NCI-H510A treated with DMSO at 0.1 percent for 48 hours (cell line): ENCODE measurements at places on chromosomes 1 and 21.

DNA sequence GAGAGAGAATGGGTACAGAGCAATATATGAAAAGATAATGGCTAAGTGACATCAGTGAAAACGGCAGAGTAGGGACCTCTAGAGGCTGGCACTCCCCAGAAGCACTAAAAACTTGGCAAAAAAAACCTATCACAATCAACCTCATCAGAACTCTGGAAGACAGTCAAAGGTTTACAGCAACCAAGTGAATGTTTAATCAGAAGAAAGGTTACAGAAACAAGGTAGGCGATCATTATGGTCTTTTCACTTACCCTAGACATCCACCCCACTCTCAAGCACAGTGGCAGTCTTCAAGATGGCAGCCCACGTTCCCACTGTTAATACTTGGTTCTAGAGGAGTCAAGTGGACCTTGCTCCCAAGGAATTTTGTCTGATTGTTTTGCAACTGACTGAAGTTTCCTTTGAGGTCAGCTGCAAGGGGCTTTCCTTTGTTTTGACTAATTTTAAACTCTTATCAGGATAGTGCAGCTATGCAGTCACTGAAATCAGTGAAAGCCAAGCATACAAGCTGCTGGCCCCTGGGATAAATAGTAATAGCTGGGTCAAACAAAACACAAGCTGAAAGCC lies 7.2 kb downstream of the KIFAP3 start:
- no peak for DNase-seq

DNA sequence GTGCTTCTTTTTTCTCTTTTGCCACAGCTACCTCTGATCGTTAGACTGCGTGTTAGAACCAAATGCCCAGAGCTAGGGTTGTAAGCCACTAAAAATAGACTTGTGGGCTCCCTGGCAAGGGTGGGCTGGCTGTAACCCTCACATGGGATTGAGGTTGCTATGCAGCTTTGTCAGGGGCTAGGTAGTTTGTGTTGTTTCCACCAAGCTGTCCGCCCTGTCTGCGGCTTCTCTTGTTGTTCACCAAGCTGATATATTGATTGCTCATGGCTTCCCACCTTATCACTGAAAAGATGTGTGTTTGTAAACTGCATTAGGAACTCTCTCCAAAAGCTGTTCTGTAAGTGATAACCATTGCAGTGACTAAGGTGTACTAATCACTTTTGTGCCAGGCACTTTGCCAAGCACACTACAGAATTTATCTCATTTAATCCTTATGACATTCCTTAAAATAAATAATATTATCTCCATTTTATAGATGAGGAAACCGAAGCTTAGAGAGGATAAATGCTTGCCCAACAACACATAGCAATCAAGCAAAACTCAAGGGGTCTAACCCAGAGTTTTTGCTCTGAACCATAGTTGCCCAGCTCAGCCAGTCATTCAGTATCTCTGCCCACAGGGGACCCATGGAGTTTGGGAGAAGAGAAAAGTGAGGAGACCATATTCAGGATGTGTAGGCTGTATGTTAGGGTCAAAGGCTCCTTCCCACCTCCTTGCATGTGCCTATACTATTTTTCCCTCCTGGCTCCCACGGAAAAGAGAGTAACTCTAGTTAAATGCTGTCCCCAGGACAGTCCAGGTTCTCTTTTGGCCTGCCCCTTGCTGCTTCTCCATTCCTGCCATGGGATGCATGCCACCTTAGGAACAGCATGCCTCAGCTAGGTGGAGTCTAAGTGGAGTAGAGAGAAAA lies 42.2 kb upstream of the TARBP1 start:
- DNase-seq: no peak

DNA sequence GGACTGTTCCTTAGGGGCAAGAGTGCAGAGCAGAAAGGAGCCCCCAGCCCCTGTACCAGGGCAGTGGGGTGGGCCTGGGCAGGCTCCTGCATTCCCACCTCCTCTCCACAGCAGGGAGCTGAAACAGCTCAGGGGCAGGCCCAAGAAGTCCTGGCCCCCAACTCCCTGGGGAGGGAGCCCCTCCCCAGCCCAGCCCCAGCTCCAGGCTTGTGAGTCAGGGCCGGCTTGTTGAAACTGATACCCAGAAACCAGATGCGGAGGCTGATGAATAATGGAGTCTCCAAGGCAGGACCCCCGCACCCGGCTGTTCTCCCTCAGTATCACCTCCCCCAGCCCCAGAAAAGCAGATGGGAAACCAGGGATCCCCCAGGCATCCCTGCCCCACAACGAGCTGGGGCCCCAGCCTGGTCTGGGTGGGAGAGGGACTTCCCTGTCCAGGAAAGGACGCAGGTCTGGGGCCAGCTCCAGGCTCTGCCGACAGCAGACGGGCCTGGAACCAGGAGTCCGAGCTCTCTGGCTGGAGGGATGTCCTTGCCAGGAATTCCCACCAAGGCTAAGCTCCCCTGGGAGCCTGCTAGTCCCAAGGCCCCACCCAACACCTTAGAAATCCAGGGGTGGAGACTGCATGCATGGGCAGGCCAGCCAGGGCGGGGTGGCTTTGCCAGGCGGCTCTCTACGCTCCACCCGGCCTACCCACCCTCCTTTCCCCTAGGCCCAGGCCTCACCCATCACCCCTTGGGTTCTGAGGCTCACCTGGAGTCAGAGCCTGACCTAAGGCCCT lies 2.7 kb downstream of the PLEKHG5 start:
- DNase-seq: no peak

DNA sequence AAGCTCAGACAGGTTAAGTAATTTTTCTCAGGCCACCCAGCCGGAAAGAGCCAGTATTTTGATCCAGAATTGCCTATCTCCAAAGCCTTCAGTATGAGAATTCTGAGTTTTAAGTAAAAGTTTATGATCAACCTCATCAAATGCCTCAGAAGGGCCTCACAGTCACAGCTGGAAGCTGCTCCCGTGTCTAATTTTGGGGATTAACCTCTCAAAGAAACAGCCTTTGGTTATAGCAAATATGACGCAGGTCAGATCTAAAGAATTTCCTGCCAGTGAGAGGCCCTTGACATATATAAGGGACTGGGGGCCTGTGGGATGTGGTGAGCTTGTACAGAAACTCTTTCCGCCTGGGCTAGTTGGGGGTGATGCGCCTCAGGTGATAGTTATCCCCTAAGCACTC lies 2.3 kb downstream of the EXTL1 start:
- no peak for DNase-seq

DNA sequence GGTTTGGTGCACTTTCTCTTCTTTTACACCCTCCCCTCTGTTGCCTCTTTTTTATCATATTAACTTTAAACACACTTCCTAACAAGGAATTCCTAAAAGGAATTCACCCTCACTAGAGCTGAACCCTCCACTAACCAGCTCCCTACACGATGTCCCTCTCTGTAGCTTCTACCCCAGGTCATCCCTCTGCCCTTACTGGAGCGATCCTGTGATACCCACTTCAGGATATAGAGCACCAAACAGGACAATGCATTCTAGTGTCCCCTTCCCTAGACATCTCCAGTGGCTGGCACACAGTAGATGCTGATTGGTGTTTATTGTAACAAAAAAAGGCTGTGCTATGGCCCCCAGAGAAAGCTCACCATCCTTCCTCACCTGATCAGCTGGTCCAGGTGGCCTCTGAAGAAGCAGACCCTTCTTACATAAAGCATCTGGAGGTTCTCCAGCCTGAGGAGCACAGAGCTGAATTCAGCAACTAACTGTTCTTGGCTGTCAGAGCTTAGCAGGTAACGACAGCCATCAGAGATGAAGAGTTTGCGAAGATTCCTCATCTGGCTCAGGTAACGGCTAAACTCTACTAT lies 1.4 kb downstream of the PRAMEF18 start:
- no peak for DNase-seq
